ENCODE measurements at places on chromosomes 2 and 18.

DNA sequence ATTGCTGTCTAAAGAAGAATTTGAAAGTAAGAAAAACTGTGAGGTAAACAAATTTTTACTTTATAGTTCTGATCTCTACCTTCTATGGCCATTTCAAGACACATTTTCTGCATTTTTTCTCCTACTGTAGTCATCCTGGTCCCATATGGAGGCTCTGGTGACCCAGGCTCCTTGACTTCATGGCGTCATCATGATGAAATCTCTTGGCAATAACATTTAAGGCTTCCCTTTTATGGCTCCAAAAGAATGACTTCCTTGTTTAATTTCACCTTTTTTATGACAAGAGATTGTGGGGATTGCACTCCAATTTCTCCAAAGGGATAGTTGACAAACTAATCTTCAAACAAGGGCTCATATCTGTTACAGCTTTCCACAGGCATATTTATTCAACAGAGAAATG is 143.0 kb upstream of the SCN7A start:
- no peak for DNase-seq

- DNase-seq = no peak
Measured at GRCh38 chr2:19818039-19818438, 83.7 kb downstream of the TTC32 start.

DNA sequence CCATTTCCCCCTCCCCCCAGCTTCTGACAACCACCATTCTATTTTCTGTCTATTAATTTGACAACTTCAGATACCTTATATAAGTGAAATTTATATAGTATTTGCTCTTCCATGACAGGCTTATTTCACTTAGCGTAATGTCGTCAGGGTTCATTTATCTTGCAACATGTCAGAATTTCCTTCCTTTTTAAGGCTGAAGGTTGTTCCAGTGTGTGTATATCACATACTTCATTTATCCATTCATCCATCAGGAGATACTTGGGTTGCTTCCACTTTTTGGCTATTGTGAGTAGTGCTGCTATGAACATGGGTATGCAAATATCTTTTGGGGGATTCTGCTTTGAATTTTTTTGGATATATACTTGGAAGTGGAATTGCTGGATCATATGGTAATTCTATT is 7.4 kb downstream of the BCL2L11 start:
- DNase-seq = no peak

DNA sequence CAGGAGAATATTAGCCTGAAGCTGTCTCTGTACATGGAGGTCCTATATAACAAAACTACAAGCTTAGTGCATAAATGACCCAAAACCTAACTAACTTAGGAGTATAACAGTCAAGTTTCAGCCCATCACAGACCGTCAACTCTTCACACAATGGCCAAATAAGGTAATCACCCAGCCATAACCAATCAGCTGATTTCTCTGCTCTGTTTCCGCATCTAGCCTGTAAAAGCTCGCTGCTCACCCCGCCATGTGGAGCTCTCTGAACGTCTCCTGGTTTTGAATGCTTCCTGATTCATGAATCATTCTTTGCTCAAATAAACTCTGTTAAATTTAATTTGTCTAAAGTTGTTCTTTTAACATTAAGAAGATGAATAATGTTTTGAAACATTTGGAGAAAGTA is 593.6 kb downstream of the TMX3 start:
- DNase-seq = no peak

DNA sequence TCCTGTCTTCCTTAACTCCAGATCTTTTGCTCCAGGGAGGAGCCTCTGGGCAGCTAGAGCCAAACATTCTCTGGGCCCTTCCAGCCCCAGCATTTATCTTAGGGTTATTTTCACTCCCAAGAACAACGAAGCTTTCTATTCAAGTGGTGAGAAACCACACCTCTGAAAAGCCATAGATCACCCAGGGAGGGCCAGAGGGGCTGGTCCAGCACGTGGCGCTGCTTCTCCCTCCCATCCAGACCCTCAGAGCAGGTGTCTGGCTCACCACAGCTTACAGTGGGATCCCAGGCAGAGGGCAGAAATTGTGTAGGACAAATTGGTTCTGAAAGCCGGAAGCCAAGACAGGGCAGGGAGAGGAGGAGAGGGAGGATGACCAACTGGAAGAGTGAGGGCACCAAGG is 74.0 kb upstream of the PKDCC start:
- no peak for DNase-seq

GRCh38 chr18:67410075-67411070 is 106.1 kb downstream of the DSEL start:
- DNase-seq = no peak
